ENCODE measurements at places on chromosomes 4 and X. TPM values are rescaled to one million over a fixed set of nuclear protein-coding genes. Genes with fewer than 3 reads are reported as not detected.

GRCh38 chr4:3291969-3292570, 751 bp upstream of the RGS12 start:
- no peak for DNase-seq

DNA sequence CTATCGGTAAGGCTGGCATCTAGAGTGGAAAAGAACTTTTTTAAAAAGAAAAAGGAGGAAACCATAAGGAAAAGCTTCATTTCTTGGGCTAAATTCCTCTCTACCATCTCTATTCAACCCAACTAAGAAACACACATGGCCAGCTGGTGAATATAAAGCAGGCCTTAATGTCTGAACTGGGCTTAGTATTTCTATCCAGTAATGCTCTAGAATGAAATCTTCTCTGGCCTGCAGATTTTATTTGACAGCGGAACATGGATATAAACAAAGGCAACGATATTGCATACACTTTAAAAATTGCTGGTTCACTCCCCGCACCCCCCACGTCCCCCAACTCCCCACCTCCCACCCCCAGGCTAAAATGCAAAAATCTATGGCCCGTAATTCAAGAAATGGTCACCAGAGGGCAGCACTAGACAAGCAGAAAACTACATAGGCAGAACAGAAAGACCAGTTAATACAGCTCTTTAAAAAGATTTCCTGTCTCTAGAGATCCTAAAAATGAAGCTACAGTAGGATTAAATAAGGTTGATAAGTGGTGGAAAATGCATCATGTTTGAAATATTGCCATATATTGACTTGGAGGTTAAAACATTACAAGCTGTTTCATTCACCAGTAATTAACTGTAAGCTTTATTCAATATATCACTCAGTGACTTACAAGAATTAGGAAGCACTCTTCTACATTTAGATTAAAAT, 155.2 kb upstream of the GALNT7 start:
- DNase-seq: peak; percentile 48

GRCh38 chr4:26471890-26472289, 18.4 kb downstream of the CCKAR start:
- DNase-seq: no peak

DNA sequence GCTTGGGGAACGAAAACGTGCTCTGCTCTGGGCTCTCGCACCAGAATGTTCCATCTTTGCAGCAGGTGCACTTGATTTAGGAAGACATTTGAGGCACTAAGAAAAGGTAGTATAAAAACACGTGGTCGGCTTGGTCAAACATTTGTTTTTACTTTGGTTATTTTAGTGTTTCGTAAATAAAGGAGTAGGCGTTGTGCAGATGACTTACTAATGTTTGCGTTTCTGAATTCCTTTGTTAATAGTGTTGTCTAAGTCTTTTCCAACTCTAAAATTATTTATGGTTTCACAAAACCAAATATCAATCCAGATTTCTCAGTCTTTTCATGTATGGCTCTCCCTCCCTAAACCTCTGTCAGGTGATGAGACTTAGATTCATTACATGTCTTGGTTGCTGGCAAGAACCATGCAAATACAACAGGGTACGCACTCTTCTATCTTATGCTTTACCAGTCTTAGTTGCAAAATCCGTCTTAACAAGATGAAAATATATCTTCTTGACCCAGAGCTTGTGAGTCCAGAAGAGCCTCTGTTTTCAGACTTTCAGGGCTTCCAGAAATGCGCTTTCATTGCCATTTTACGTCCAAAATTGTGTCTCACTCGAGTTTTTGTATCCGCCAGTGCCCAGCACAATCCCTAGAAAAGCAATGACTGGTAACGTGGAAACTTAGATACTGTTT, 686 bp downstream of the MTHFD2L start:
- no peak for DNase-seq

- no peak for DNase-seq
These were observed 170.2 kb downstream of the RAPGEF2 start for GRCh38 chr4:159273141-159273438.

DNA sequence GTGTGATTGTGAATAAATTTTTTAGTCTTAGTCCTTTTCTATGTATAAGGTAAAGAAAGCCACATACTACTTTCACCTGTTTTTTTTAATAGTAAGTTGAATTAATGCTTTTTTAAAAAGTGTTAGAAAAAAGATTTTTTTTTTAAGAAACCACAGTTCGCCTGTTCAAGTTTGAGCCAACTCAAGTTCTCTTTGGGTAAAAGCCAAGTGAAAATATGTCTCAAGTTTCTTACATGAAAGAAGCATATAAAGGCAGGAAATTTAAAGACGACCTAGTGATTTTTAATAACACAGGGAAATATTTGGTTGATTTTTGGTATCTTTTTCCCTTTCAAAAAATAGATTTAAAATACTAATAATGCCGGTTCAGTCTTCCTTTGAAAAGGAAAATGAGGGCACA, 369.9 kb upstream of the NR3C2 start:
- DNase-seq: no peak

GRCh38 chrX:132631579-132632232, 142.9 kb upstream of the MBNL3 start:
- peak; percentile 40 for DNase-seq

- peak; percentile 47 for DNase-seq
These were observed 37.3 kb downstream of the SLIT2 start for GRCh38 chr4:20288846-20289512.

DNA sequence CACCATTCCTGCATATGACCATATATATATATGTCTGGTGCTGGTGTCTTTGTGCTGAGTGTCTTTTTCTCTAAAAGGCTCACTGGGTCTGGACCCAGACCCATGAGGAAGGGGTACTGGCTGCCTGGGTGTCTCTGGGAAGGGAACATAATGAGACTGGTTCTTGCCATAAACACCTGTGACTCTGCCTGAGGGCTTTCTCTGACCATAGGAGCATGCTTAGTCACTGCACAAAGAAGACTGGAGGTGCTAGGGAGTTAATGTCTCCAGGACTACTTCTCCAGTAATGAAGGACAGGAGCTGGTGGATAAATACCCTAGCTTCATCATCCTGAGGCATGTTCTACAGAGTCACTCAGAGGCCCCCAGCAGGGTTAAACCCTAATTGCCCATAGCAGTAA, 47.1 kb upstream of the CASK start:
- DNase-seq: no peak

DNA sequence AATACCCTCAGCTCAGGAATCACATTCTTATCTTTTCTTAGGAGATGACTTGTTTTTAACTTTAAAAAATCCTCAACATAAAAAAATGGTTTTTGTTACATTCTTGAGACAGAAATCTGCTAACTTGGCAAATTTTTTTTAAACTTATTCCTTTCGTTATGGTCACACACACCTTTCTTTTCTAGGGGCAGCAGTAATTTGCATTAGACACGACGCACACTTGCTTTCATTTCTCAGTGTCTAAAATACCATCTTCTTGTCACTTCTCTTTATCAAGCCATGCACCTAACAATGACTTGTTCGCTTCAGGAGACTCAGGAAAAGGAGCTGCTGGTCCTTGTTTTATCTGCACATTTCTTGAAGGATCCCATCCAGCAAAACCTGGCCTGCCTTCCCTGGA, 112.6 kb upstream of the TBL1X start:
- DNase-seq: no peak

DNA sequence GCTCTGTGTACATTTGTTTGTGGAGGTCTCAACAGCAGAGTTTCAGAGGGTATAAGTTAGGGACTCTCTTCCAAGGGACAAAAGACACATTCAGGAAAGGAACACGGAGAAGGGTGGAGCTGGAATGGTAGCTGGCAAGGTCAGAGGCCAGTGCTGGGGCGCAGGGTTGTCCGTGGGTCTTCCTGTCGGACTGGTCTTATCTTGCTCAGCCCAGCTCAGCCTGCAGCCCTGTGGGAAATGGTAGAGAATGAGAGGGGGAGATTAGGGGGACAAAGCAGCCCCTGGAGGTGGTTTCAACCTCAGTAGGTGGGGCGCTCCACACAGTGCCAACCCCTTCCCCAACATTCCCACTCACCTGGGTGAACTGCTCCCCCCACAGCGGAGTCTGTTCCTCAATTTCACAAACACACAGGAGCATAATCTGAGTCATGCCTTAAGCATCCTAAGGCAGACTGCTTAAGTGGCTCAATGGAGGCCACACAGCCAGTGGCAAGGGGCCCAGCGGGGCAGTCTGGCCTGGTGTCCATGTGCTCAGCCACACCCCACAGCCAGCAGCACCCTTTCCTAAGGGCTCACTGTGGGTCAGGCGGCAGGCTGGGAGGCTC, 6.9 kb upstream of the HDAC6 start:
- DNase-seq: peak; percentile 47

GRCh38 chr4:185761352-185762235, 50.4 kb downstream of the SORBS2 start:
- no peak for DNase-seq

- peak; percentile 73 for DNase-seq
These were observed 976.5 kb downstream of the RPA4 start for GRCh38 chrX:97860226-97860625.

GRCh38 chr4:7705062-7705461, 234.6 kb downstream of the AFAP1 start:
- no peak for DNase-seq

DNA sequence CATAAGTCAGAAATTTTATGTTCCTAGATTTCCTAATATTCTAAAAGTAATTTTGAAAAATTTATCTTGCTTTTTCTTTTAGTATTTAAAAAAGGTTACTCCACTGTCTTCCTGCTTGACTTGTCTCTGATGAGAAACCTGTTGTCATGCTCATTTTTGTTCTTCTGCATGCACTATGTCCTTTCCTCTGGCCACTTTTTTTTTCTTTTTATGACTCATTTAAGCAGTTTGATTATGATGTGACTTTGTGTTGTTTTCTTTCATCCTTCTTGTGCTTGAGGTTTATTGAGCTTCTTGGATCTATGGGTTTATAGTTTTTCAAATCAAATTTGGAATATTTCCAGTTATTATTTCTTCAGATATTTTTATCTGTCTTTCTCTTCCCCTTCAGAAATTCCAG, 12.0 kb upstream of the UFSP2 start:
- no peak for DNase-seq

- no peak for DNase-seq
These were observed 66.7 kb downstream of the COQ2 start for GRCh38 chr4:83217721-83218522.

- DNase-seq: peak; percentile 28
These were observed 323.6 kb downstream of the BCOR start for GRCh38 chrX:39773923-39774773.

DNA sequence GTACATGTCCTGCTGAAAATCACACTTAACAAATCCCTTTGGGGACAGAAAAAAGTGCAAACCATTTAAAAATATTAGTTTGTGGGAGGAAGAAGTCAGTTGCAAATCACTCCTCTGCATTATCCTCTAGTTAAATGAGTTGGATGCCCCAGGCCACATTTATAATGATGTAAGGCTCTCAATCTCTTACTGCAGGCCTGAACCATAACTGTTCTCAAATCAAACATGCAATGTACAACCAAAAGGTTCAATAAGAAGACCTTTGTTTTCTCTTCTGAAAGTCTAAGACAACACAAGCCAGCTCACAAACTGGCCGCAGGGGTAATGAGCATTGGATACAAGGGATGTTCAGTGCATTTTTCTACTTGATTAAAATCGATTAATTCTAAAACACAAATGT, 39.7 kb downstream of the IGFBP7 start:
- DNase-seq: no peak

GRCh38 chr4:153131596-153131995, 72.6 kb upstream of the TRIM2 start:
- no peak for DNase-seq

DNA sequence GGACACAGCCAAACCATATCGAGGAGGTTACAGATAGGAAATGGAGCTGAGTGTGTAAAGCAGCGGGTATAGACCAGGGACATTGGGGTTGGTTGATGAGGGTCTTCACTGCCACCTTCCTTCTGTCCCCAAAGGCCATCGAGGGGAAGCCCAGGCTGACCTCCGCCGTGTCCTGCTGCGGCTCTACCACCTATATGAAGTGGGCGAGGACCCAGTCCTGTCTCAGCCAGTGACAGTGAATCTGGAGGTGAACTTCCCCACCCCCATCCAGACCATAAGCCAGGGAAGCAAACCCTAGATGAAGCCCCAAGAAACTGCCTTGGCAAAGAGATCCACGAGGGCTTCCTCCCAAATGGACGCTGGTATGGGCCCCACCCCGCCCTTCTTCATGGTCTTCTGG, 23.2 kb upstream of the MRFAP1 start:
- DNase-seq: no peak

CD38 gene
- not detected for total RNA-seq

RGN gene
- total RNA-seq: 0.18 TPM

All from IMR-90 (cell line).